ENCODE measurements at places on chromosomes 4 and X.

DNA sequence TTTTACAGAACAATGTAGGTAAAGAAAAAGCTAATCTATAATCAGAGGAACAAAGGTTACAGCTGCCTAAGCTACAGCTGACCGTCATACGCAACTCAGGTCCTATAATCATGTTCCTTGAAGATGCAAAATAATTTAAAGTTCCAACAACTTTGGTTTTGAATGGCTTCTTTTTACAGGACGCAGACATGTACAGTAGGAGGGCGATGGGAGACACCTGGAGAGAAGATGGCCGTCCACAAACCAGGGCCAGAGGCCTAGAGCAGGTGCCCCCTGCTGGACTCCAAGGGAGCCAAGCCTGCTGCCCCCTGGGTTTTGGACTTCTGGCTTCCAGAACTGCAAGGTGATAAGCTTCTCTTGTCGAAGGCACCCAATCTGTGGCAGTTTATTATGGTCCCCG lies 10.6 kb downstream of the HGFAC start:
- DNase-seq: peak; percentile 59

DNA sequence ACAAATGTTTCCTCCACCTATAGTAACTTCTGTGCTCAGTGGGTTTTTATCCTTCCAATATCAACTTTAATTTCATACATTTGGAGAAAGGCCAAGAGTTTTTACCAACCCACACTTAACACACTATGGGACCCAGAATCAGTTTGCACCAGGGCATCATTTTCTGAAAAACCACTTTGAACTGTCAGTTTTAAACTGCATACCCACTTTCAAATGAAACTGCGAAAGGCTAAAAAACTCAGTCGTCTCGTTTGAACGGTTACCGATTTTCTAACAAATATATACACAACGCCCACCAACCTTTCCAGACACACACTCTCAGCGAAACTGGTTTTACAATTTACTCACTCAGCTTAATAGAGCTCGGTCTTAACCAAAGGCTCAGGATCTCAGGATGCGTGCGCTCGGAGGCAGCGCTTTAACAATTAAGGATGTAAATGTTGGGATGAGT lies 376 bp downstream of the ABCG2 start:
- DNase-seq: no peak

DNA sequence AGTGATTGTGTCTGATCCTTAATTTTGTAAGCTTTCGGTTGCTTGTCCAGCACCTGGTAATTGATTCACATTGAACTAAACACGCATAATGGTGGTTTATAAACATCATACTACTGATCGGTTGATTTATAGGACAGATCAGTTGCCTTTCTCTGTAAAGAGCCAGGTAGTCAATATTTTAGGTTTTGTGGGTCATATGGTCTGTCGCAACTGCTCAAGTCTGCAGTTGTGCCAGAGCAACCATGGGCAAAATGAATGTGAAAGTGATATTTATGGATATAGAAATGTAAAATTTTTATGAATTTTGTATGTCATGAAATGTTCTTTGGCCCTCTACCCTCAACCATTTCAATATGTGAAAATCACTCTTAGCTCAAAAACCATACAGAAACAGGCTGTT lies 8.9 kb downstream of the JADE1 start:
- no peak for DNase-seq

DNA sequence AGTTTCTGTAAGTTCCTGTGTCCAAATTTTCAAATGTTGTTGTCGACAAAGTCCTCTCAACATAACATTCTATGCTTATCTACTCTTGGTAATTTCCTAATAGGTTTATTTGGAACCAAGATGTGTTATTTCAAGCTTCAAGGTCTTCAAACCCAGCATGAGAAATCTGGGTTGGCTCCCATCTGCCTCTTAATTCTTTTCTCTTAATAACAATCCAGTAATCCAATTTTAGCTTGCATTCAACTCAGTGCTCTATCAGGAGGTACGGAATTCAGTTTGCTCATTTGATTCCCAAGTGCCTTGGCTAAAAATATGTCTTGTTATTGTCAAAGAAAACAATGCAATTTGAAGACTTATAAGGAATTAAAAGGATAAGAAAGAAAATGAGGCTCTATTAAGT lies 235.5 kb upstream of the MID1 start:
- DNase-seq: no peak

DNA sequence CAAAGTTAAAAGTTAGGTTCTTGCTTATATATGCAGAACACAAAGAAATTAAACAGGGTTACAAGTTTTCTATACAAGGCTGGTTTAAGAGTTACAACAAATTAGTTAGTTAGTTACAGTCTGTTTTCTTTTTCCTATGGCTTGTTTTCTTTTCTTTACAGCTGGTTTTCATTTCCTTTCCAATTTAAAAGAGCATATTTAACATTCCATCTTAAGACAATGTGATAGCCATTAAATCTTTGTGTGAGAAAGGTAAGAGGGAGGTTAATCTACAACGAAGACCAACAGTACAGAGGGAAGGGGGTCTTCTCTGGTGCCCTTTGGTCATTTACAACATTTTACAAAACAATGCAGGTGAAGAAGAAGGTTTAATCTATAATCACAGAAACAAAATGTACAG lies 290.6 kb downstream of the ZNF674 start:
- DNase-seq: no peak

GRCh38 chr4:78735697-78736096 lies 40.5 kb upstream of the BMP2K start:
- DNase-seq: no peak

GRCh38 chr4:76874176-76874575 lies 23.8 kb downstream of the SOWAHB start:
- DNase-seq: no peak

GRCh38 chrX:149032449-149032848 lies 472.7 kb downstream of the IDS start:
- DNase-seq: no peak

DNA sequence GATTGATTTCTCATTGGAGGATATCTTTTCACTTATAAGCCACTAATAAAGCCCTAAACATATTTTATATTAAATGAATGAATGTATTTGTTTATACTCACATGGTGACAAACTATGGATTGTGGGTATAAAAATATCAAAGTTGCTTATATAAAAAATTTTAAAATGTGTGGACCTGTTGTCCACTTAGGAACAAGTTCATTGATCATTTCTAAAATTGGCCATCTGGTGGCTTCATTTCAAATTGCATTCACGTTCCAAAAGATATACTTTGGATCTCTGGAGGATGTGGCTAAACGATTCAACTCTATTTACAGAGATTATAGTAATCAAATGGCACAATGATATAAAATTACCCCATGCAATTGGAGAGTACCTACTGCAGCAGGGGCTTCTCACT lies 32.5 kb downstream of the FSTL5 start:
- no peak for DNase-seq

GRCh38 chr4:15469402-15470127 lies at the start of gene CC2D2A:
Gene CC2D2A (plus strand): TSS chr4:15469882. CDS start chr4:15475933, 6,051 bp downstream.
- peak; percentile 87 for DNase-seq

- no peak for DNase-seq
These were observed 99.0 kb downstream of the ANOS1 start for GRCh38 chrX:8632924-8633323.

- DNase-seq: no peak
These were observed 47.3 kb upstream of the NSG1 start for GRCh38 chr4:4339504-4340085.

DNA sequence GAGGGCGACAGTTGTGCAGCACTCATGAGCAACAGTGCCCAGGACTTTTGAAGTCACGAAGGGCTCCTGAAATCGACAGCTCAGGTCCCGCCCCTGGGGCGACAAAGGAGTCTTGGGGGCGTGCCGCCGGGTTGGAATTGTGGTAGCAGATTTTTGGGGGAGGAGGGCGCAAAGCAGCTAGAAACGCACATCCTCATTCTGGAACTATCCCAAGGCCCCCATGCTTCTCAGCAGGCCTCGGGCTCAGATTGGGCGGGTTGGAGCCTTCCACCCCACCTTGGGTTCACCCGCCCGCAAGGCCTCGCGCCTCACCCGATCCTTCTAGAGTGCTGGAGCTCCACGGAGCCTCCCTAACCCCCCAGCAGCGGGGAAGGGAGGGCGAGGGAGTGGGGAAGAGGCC lies 85.5 kb downstream of the HPRT1 start:
- DNase-seq: peak; percentile 44

DNA sequence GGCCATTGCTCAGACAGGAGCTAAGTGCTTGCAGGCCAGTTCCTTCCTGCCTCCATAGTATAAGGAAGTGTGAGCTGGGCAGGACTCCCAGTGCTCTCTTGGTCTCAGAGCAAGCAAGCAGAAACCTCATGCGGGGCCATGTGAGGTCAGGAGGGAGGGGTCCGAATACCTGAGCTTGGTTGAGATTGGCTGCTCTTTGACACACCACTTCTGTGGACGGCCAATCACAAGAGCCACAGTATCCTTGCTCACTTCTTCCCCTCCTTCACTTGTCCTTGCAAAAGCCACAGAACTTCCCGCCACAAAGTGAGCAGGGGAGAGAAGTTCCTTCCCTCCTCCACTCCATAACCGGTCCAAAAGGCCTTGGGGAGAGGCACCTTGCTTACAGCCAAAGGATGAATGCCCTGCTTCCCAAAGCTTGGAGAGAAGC lies 56.7 kb downstream of the PRPS1 start:
- DNase-seq: peak; percentile 80

DNA sequence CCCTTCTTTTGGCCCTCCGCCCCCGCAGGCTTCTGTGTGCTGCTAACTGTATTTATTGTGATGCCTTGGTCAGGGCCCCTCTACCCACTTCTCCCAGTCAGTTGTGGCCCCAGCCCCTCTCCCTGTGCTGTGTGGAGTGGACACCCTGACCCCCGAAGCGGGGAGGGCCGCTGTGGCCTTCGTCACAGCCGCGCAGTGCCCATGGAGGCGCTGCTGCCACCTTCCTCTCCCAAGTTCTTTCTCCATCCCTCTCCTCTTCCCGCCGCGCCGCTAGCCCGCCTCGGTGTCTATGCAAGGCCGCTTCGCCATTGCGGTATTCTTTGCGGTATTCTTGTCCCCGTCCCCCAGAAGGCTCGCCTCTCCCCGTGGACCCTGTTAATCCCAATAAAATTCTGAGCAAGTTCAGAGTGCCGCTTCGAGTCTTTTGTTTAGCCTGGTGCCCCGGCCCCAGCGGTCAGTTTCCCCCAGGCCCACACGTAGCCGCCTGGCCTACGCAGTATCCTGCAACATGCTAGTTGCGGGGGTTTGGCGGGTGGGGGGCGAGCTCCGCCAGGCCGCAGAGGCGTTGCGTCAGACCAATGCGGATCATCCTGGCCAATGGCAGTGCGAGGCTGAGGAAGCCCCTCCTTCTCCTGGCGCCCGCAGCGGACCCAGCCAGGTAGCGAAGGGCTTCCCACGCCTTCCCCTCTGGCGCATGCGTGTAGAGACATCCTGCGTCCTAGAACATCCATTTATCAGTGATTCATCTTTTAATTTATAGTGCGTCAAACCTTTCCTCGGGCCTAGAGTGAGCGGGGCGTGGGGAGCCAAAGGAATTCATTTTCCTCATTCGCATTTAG lies 5.6 kb upstream of the KANTR start:
- DNase-seq: peak; percentile 89

- DNase-seq: no peak
These were observed 646 bp downstream of the TIGD4 start for GRCh38 chr4:152778656-152779512.

GRCh38 chr4:179626687-179627086 lies 2184.4 kb upstream of the AGA start:
- DNase-seq: peak; percentile 71

DNA sequence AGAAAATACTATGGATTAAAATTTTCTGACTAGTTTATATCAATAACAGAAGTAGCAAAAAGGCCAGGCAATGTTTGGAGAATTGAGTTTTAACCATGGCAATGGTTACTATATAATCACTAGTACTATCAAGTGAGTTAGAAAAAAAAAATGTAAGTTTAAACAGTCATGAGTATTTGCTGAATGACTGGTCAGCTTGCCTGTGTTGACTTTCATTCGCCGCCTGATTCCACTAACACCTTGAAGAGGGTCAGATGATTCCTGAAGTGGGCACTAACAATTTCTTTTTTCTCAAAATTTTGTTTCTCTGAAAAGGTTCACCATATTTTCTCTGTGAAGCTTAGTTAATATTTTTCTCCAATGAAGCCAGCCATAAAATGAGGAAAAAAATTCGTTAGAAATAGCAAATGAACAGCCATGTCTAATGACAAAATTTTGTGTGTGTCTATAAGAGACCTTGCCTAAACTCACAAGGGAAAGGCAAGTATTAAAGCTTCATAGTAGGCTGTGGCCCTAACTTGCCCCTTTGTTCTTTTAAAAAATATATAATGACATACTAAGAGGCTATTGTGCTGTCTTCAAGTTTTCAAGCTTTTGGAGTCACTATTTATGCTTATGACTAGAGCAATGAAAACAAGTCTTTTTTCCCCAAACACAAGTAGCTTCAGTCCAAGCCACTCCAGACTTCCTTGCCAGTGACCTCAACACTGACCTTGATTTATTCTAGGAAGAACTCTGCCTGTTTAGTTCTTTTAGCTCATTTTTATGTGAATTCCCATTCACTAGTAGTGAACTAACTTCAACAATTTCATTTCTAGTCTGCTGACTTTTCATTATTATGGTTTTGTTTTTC lies 18.4 kb upstream of the FHDC1 start:
- no peak for DNase-seq

DNA sequence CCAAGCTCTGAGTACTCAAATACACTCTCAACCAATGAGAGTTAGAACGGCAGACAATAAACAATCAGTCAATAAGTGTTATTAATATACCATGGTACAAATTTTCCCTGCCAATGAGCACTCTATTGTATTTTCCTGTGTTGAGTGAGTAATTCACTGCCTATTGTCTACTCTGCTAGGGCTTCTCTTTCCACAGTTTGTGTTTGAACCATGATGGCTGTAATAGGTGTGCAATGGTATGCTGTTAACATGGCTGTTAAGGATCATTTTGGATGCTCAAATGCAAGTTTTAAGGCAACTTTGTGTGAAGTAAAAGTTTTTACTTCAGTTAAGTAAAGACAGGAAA lies 41.2 kb downstream of the RPS6KA3 start:
- no peak for DNase-seq

GRCh38 chr4:13159041-13159620 lies 325.0 kb downstream of the RAB28 start:
- DNase-seq: peak; percentile 54
